GM20000 (cell line): ENCODE measurements at places on chromosomes 6 and 20.

- no peak for DNase-seq
These were observed 1.3 kb upstream of the PGC start for GRCh38 chr6:41748542-41748941.

DNA sequence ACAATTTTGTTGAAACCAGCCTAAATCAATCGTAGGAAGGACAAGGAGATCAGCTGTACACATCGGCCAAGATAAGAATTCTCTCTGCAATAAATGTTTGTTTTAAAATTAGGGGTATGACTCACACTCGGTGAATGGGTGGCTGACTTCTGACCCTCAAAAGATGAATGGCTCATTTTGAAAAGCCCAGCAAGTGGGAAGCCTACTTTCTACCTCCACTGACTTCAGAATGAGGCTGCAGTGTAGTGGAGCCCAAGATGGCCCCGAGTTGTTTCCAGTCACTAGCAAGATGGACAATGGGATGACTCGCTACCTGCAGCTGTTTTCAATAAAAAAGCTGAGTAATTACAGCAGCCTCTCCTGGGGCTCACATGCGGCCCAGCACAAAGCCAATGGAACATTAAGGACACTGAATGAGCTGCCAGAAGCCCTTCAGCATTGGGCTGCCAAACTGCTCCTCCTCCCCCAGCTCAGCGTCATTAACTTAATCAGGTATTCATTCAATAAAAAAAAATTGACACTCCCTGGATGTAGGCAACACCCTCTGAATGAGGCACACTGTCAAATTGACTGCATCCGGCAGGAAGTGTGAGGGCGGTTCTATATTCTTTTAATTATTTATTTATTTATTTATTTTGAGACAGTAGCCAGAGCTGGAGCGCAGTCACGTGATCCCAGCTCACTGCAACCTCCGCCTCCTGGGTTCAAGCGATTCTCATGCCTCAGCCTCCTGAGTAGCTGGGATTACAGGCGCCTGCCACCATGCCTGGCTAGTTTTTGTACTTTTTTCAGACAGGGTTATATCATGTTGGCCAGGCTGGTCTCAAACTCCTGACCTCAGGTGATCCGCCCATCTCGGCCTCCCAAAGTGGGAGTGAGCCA, 107.3 kb downstream of the GMPR start:
- no peak for DNase-seq

DNA sequence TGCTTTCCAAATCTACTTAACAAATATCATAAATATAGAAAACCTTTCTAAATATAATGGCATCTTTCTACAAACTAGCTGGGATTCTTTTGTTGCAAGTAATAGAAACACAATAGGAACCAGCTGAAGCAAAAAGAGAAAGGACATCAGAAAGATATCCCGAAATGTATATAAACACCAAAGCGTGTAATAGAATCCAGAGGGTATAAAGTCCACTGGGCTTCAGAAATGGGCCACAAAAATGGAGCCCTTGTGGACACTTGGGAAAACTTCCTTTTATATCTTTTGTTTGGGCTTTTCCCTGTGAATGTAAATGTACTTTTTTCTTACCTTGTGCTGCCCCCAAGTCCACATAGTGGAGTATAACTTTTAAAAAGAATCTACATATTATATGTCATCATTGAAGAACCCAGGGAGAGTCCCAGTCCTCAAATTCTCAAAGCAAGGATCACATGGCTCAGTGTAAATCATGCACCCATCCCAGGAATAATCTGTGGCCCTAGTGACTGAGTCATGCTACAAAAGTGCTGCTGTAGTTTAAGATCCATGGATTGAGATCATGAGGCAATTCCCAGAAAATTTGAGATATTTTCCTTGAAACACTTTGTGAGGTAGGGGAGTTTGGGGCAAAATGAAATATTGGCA, 457.0 kb downstream of the EPM2A start:
- no peak for DNase-seq

GRCh38 chr6:84976526-84977362, 212.3 kb upstream of the TBX18 start:
- DNase-seq, result no peak

- DNase-seq, result no peak
These were observed 390.2 kb downstream of the UTRN start for GRCh38 chr6:144675231-144675861.

DNA sequence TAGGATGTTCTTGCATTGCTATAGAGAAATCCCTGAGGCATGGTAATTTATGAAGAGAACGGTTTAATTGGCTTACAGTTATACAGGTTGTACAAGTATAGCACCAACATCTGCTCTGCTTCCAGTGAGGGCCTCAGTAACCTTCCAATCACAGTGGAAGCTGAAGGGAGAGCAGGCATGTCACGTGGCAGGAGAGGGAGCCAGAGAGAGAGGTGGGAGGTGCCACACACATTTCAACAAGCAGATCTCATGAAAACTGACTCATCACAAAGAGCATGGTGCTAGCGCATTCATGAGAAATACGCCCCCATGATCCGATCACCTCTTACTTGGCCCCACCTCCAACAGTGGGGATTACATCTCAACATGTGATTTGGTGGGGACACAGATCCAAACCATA, 871.2 kb downstream of the TFAP2A start:
- DNase-seq, result no peak

- DNase-seq, result no peak
These were observed 173.3 kb upstream of the TNFAIP3 start for GRCh38 chr6:137693711-137694110.

DNA sequence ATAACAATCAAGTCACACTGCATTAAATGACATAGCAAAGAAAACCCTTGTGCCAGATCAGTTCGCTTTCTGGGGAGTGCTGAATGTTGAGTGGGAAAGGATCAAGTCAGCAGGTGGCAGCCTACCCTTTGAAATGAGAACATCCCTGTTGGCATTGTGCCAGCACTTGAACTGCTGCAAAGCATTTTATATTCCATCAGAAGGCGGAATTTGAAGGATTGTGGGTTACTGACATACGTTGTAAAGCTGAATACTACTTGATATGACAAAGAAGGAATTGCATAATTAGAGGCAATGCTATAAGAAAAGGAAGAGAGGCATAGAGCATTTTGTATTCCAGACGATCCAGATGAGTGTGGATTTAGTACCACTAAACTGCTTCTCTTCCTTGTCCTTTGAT, 26.5 kb downstream of the BCKDHB start:
- no peak for DNase-seq

DNA sequence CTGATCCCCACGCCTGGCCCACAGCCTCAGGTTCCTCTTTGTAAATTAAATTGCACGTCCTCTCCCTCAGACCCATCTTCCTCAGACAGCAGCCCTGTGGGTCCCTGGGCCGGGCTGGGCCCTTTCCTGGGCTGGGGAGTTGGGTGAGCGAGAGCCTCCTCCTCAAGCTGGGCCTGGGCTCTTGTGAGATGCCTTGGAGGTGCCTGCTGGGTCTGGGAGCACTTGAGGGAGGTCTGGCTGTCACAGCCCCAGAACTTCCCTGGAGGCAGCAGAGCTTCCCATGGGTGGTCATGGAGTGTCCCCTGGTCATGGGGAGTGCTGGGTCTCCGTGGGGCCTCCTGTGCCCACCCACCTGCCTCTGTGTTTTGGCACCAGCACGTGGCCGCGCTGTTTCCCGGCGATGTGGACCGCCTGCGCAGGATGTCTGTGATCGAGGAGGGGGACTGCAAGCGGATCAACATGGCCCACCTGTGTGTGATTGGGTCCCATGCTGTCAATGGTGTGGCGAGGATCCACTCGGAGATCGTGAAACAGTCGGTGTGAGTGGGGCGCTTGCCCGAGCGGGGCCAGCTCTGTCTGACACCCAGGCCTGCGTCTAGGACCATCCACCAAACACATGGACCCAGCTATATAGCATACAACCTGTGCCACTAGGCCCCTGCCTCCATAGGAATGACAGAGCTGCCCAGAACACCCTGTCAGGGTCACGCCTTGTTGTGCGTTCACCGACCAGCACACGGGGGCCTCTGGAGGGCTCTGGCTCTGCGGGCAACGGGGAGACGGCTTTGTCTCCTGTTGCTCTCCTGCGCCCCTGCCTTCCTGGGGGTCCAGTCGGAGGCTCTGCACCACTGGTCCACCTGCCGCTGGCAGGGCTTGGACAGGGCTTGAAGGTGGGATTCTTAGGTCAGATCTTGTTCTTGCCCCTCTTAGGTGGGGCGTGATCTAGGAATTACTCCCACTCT, 33.0 kb downstream of the PYGB start:
- DNase-seq, result no peak

DNA sequence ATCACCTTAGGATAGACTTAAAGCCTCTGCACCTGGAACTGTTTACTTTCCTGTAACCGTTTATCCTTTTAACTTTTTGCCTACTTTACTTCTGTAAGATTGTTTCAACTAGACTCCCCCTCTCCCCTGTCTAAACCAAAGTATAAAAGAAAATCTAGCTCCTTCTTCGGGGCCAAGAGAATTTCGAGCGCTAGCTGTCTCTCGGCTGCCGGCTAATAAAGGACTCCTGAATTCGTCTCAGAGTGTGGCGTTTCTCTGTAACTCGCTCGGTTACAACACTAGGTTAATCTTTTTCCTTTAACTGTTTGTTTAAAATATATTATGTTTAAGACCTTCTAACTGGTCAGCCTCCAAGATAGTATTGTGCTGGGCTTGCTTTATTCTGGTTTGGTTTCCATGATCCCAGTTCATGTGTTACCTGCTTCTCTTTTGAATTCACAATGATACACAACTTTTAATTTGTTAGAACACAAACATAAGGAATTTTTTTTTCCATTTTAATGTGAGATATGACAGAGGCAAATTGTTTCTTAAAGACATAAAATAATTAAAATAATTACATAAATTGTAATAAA, 8.7 kb upstream of the NQO2 start:
- DNase-seq, result no peak

DNA sequence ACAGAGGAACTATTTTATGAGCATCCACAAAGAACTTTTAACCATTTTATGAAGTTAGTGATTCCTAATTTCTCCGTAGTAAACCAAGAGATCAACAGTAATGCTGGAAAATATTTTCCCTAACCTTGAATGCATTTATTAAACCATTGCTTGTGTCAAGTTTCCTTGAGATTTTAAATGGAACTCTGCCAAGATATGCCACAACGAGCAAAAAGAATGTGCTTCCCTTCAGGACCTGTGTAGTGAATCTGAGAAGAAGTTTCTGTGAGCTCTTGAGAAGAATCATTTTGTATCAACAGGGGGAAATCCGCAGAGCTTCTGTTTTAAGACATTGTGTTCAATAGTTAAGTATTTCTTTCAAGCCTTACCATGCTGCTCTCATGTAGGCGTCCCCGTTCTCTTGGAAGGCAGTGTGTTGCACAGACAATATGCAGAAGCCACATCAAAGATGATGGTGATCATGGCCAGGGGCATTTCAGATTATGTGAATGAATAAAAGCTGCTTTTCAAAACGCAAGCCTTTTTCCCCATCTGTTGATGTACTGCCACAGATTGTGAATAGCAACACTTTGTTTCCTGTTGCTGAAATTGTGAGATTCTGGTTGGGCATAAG, 439.8 kb downstream of the BMP2 start:
- no peak for DNase-seq

GRCh38 chr6:46189726-46190125, 18.9 kb upstream of the ENPP5 start:
- DNase-seq, result no peak

- DNase-seq, result no peak
These were observed 131.7 kb downstream of the BCAS1 start for GRCh38 chr20:53938739-53939138.

DNA sequence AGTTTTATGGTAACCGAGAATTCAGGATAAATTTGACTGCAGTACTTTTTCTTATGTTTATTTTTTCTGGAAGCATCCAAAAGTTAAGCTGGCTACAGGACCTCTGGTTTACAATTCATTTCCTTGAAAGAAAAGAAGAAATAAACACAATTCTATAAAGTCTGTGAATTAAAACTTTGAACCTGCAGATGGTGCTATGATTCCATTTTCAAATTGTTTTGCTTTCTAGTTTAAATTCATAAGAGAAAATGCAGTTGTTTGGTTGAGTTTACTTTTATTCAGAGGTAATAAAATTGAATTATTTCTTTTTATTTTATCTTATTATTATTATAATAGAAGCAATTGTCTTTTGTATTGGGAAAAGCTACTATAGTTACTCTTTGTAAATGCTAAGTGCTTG, 1.8 kb upstream of the VIP start:
- no peak for DNase-seq

DNA sequence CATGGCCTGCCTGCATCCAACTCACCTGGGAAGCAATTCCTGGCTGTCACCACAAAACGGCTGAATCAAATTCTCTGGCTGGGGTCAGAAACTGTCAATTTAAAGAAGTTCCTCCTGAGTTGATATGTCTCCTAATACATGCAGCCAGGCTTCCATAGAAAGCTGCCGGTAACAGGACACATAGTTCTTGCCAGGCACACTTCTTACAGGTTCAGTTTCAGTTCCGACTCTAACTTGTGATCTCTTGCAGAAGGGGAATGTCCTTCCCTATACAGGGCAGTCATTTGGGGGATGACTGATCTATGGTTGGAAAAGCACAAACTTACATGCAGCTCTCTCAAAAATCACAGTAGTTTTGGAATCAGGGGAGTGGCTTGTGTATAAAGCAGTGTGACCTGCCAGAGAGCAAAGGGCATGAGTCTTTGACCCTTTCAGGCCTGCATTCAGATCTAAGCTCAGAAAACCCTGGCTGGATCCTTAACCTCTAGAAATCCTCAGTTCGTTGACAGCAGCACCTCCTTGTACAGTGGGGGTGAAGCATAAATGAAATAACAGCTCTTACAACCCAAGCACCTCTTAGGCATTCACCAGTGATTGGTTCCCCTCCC, 195.6 kb downstream of the SCP2D1 start:
- DNase-seq, result no peak

DNA sequence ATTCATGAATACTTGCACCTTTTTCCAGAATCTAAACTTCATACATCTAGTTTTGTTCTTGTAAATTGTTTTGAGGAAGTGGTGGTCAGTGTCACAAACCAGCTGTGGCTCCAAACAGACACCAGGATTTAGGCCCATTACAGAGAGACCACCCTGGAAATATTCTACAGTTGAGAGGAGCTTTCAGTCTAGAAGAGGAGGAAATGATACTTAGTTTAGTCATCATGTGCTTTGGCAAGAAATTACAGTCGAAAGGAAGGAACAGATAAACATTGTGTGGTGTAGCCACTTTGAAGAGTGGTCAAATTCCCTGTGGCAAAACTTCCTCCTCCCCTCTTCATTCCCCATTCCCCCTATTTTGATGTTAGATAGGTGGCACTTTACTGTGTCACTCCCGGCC, 15.7 kb downstream of the DCBLD1 start:
- DNase-seq, result no peak

DNA sequence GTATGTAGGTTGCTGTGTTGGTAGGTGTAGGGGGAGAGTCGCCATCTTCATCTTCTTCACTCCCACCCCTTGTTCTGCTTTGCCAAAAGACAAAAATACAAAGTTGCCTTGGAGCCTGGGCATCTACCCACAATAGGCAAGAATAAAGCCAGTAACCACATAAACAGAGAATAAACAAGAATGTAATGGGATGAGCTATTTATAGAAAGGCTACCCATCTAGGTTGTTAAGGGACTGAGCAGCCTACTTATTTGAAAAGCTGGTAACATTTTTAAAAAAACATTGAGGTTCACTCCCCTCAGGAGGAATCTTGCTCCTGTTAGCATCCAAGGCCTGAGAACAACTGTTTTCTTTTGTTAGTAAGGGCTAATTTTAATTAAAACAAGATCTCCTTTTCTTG, 301.4 kb upstream of the STXBP5 start:
- DNase-seq, result no peak

- DNase-seq, result no peak
These were observed 70.8 kb downstream of the TPD52L1 start for GRCh38 chr6:125224231-125224861.

GRCh38 chr6:137810554-137811120, 56.4 kb upstream of the TNFAIP3 start:
- no peak for DNase-seq

GRCh38 chr20:39479196-39479810, 517.2 kb downstream of the DHX35 start:
- DNase-seq, result no peak

GRCh38 chr20:853406-853996, 20.0 kb downstream of the FAM110A start:
- no peak for DNase-seq
